ENCODE measurements at places on chromosomes 2 and 18.
A peak's percentile ranks its signal among the peaks of the same experiment; 100 is the strongest.

GRCh38 chr2:158204741-158205165 is 103.1 kb downstream of the UPP2 start:
- DNase-seq = no peak

DNA sequence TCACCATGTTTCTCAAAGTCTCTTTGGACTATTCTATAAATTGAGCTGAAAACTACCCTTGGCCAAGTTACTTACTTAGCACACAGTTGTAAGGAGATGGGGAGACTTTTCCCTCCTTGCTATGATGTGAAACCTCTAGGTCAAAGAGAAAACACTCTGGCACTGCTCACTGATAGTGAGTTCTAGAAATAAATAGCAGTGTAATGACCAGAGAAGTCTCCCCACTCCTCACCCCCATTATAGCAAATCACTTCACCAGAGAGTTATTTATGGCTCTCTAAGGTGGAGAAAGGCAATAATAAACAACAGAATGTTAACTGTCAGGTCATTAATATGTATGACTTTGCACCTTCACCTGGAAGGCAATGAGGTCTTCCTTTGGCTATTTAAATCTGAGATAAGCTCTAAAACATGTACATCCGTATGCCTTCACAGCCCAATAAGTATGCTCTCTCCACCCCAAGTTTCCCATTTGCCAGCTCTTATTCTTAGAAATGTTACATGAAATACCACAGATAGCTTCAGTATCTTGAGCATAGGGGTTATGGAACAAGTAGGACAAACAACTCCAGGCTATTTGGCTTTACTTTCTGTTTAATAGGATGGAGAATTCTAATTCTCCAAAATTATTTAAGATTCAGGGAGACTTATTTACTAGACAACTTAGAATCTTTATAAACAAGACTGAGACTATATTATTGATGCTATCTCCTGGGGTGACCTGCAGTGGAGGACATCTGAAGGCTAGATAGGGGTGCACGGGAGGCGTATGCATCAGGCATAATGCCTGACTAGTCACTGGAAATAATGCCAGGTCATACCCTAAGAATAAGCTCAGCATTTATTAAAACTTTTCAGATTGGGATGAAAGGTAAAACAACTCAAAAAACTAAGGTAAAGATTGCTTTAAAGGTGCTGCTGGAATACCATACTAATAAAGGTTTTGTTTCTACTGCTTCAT is 65.3 kb upstream of the DTNB start:
- DNase-seq = no peak

DNA sequence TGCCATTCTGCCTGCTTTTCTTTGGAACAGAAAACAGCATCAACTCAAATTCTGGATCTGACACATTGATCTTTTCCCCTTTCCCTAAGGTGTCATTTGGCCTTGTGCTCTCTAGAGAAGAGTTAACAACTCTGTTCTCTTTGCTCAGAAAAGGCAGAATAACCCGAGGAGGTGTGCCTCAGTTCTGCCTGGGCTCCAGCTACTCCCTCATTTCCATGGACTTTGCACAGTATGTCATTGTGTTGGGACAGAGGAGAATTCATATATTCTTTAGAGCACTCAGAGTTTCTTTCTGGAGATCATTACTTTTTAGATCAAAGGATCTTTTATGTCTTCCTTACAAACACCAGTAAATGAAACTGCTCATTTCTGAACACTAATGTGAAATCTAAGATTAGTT is 249.1 kb downstream of the PHLPP1 start:
- no peak for DNase-seq

DNA sequence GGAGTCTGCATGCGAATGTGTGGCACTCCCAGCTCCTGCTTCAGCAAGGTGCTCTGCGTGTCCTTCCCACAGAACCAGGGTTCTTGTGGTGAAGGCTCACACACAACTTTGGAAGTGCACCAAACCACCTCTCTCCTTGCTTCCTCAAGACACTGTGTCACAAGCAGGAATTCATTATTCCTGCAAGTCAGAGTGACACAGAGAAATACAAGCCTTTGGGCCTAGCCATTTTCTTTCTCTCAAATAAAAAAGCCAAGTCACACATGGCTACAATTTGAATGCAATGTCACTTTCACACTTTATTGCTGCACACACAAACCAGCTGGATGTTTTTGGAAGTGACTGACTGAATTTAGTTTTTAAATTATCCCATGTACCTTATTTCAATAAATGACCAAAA is 30.1 kb upstream of the THOC1 start:
- no peak for DNase-seq

DNA sequence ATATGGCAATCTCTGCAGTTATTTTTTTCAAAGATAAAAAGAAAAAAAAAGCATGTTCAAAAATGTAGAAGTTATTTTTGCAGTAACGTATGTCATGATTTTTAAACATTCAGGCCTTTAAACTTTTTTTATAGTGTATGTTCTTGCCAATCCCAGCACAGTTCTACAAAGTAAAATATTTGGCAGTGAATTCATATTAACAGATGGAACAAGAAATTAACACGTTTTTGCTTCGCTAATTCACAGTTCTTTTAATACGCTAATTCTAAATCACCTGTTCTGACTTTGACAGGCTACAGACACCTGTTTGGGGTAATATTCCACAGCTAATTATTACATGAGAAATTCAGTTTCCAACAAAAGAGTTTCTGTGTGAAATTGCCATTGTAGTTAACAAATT is 183.2 kb downstream of the ARHGAP15 start:
- DNase-seq = no peak

GRCh38 chr18:43635397-43635796 is 358.1 kb upstream of the SYT4 start:
- DNase-seq = no peak

DNA sequence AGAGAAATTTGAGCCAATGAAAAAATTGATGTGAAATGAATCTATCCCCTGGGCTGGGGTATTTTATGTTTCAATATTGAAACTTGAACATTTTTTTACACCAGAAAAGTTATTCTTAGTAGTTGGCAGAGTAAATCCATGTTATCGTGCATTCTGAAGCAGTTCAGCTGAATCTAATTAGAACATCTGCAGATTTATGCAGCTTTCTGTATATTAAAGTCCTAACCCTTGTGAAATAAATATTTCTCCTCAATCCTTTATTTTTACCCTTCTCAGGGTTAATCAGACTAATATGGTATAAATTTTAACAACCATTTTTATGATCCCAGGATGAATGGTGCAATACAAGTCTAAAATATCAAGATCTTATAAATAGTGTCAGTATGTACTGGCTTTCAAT is 69.5 kb downstream of the CDH20 start:
- no peak for DNase-seq

DNA sequence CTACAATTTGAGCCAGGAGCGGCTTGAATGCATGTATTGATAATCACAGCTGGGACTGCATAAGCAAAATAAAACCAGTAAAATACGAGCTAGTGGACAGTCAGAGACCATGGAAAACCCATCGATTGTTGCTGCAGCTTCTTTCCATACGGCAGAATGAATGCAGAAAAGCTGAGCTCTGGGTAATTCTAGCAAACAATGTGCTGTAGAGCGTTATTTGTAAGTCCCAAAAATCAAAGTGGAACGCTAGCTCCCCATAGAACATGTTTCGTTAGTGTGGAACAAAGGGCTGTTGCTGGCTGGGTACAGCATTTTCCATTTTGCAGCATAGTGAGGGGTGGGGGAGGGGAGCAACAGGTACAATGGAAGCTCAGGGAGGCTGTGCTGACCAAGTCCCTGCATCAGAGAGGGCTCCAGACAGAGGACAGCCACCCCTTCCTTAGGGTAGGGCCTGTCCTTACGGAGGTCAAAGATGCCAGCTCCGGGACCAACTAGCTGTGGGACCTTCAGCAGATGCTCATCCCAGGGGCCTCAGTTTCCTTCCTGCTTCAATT is 74.1 kb downstream of the BOD1L2 start:
- no peak for DNase-seq

DNA sequence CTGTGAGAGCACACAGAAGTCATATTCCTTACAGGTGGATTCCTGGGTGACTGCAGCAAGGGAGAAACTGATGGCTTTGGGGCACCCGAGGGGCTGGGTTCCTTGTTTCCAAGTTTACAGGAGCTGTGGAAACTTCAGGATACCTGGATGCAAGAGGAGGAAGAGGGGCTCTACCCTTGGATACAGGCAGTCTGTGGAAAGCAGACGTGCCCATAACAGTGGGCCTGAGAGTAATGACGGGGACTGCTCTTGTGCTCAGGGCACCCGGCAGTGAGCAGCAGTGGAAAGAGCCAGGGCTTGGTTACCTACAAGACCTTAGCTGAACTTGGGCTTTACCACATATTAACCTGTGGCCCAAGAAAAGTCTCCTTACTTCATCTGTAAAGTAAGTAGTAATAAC is 102.2 kb upstream of the TGFA start:
- DNase-seq = no peak

DNA sequence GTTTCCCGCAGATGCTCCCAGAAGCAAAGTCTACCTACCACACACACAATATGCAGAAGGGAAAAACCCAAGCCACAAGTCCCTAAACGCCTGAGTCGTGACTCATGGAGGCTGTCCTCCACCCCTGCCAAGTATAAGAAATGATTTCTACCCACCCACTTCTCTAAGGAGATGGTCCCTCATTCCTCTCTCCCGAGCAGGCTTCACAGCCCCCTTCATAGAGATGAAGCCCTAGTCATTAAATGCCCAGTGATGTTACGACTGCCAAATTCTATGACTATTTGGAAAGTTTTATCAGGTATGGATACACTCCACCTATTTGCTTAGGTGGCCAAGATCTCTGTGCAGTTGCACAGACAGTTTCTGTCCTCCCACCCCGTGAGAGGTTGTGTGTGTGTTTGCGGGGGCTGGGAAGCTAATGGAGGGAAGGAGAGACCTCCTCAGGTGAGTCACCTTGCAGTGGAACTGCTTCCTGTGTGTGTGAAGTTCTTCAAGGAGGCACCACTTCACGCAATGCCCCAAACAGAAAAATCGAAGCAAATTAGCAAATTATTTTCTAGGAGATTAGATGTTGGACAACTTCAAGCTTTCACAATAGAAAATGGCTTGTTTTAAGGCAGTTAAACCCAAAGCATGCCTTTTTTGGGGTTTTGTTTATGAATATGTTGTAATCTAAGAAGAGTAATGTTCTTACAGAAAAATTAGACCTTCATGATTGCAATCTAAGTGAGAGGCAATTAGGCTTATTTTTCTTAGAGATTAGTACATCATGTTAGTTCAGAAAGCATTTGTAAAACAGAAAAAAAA is 175.2 kb downstream of the TGIF1 start:
- no peak for DNase-seq

DNA sequence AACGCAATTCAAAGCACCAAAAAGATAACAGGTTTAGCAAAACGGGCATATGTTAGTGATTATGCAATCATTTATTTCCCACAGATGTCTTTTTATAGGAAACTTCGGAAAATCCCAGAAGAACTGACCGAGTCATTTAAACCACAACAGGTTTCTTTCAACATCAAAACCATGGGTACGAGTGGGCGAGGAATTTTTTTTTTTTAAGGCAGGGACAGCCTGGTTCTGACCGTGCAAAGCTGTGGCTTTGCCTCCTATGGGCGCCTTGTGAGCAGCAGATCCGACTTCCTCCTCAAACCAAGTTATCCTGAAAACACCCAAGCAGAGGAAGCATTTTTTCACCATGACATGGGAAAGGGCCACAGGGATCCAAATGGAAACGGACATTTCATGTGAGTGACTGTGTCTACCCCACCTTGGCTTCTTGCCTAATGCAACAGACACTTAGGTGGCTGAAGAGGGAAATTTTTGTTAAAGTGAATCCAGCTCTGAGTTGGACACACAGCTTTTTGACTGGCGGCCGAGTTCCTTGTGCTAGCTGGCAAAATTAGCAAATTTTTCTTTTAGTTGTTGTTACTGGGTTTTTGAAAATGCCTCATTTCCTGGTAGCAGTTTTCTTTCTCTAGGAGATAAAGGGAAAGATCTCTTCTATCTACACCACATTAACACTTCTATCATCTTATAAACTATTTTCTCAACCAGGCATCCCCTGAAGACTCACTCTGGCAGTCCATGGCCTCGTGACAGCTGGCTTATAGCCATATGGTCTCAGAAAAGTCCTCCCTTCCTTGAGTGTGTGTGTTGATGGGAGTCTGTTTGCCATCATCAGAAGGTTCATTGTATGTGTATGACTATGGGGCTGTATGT is 487.4 kb upstream of the ZEB2 start:
- DNase-seq = no peak

GRCh38 chr18:59478591-59478990 is 119.5 kb upstream of the LMAN1 start:
- no peak for DNase-seq

- no peak for DNase-seq
Measured at GRCh38 chr2:13607139-13607538, 890.4 kb downstream of the TRIB2 start.

DNA sequence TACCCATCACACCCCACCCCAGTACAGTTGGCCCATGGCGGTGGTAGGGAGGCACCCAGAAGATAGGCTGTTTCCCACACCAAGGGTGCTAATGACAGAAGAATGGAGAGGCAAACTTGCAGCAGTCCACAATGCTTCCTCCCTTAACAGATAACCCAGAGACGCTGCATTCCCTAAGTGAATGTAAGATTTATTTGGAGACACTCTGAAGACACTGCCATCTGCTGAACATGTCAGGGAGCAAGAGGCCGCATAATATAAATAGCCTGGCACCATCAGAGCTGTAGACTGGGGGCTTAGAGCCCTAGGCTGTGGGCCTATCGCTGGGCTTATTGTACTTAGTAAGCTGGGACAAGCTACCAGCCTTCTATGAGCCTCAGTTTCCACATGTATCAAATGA is 2.2 kb upstream of the IWS1 start:
- DNase-seq = no peak

DNA sequence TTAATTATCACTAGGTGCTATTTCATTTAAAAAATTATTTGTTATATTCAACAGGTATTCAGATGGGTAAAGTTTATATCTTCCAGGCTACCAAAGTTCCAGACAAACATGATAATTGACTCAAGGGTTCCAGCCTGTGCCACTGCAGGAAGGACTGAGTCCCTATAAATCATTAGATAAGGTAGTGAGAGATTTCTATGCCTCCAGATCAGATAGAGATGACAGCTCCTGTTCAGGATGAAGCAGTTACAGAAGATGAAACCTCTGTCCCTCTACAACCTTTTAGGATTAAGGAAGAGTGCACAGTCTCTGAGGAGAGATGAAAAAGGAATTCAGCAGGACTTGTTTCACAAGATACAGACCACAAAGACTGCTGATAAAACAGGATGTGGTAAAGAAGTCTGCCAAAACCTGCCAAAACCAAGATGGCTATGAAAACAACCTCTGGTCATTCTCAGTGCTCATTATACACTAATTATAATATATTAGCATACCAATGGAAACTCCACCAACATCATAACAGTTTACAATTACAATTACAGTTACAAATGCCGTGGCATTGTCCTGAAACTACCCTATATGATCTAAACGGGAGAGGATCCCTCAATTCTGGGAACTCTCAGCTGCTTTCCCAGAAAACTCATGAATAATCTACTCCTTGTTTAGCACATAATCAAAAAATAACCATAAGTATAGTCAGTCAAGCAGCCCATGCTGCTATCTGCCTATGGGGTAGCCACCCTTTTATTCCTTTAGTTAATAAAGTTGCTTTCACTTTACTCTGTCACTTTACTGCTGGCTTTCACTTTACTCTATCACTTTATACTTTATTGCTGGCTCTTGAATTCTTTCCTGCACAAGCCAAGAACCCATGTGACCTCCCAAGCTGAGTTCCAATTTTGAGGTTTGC is 288.5 kb downstream of the PDE11A start:
- DNase-seq = peak; percentile 86

GRCh38 chr2:145484448-145485097 is 964.7 kb upstream of the ZEB2 start:
- DNase-seq = peak; percentile 5

- DNase-seq = no peak
Measured at GRCh38 chr18:11570073-11570588, 39.3 kb upstream of the SLC35G4 start.

- DNase-seq = no peak
Measured at GRCh38 chr2:241179899-241180298, 8.6 kb upstream of the ANO7 start.

All from AML-193 (cell line).